T-helper 2 cell treated with Interferon-gamma antibody and Interleukin-4, amounts not matched to agents 100 ng/mL and 5 ng/mL, for 36 hours (primary cell): ENCODE measurements at places on chromosomes 12 and 14. TPM values are rescaled to one million over a fixed set of nuclear protein-coding genes. Genes with fewer than 3 reads are reported as not detected.

Gene IFI27
- total RNA-seq, result 8.5 and 13.6 TPM in 2 replicates

Gene DTX1
- total RNA-seq, result not detected in 2 replicates

Gene DLK1
- total RNA-seq, result not detected in 2 replicates

Gene ADAM20
- 0.23 and 0.41 TPM in 2 replicates for total RNA-seq

Gene NDUFA12
- total RNA-seq, result 144 and 145 TPM in 2 replicates

Gene PLD4
- 0.11 TPM in 2 replicates for total RNA-seq

Gene ERG28
- total RNA-seq, result 15.6 and 18.5 TPM in 2 replicates

Gene DPPA3
- not detected in 2 replicates for total RNA-seq

Gene FOXN4
- not detected in 2 replicates for total RNA-seq

Gene RERGL
- total RNA-seq, result not detected in 2 replicates

Gene SMCO3
- not detected in 2 replicates for total RNA-seq

Gene MYH6
- 0.05 TPM in 1 of 2 replicates, not detected in the other for total RNA-seq

Gene BBS10
- total RNA-seq, result 3.3 and 3.7 TPM in 2 replicates

Gene CLEC14A
- not detected in 2 replicates for total RNA-seq

Gene GPR68
- total RNA-seq, result 36.1 and 36.4 TPM in 2 replicates

Gene CLEC12A
- total RNA-seq, result 1.8 TPM in 2 replicates

Gene KIF5A
- total RNA-seq, result 1.3 and 1.6 TPM in 2 replicates

Gene PLXNC1
- 25.3 and 26.7 TPM in 2 replicates for total RNA-seq

Gene KLHL33
- 0.05 and 0.11 TPM in 2 replicates for total RNA-seq

Gene SPIC
- total RNA-seq, result not detected in 2 replicates

Gene KLRC4
- total RNA-seq, result not detected in 2 replicates

Gene AGAP2
- 57.1 and 59.4 TPM in 2 replicates for total RNA-seq

Gene STXBP6
- total RNA-seq, result not detected in 2 replicates

Gene FZD10
- total RNA-seq, result not detected in 2 replicates

Gene FLRT2
- total RNA-seq, result not detected in 2 replicates

Gene CCDC196
- total RNA-seq, result not detected in 2 replicates

Gene GABARAPL1
- 6.6 and 7.0 TPM in 2 replicates for total RNA-seq

Gene TAS2R13
- total RNA-seq, result 1.4 and 1.7 TPM in 2 replicates

Gene ARHGDIB
- 1,650 and 1,655 TPM in 2 replicates for total RNA-seq

Gene TTC6
- total RNA-seq, result not detected in 2 replicates

Gene TCTN2
- total RNA-seq, result 2.3 and 2.6 TPM in 2 replicates

Gene EIF2B2
- 47.6 TPM in 2 replicates for total RNA-seq

Gene GNS
- total RNA-seq, result 37.5 and 40.0 TPM in 2 replicates

Gene FAM186B
- 0.16 TPM in 1 of 2 replicates, not detected in the other for total RNA-seq

Gene SSPN
- not detected in 2 replicates for total RNA-seq

Gene HAL
- 0.41 and 0.64 TPM in 2 replicates for total RNA-seq

Gene SCN8A
- 0.64 and 0.84 TPM in 2 replicates for total RNA-seq

Gene PRPF40B
- total RNA-seq, result 10.1 and 10.8 TPM in 2 replicates

Gene RAPGEF3
- total RNA-seq, result 0.20 TPM in 2 replicates

Gene FAIM2
- 0.18 and 0.27 TPM in 2 replicates for total RNA-seq

Gene KRT75
- total RNA-seq, result not detected in 2 replicates

Gene GPR162
- total RNA-seq, result 0.18 and 0.32 TPM in 2 replicates

Gene OR4M1
- total RNA-seq, result not detected in 2 replicates

Gene OR6C2
- total RNA-seq, result not detected in 2 replicates

Gene KRT6C
- not detected in 2 replicates for total RNA-seq

Gene DLGAP5
- 63.4 and 68.1 TPM in 2 replicates for total RNA-seq

Gene PLEKHG3
- 26.3 and 26.7 TPM in 2 replicates for total RNA-seq

Gene TMEM119
- 0.30 and 0.41 TPM in 2 replicates for total RNA-seq

Gene DCD
- total RNA-seq, result not detected in 2 replicates

Gene CLEC2A
- total RNA-seq, result not detected in 2 replicates

Gene GALNT16
- total RNA-seq, result not detected in 2 replicates

Gene TMEM229B
- 18.4 and 19.4 TPM in 2 replicates for total RNA-seq

Gene POTEG
- not detected in 2 replicates for total RNA-seq

Gene SLC41A2
- 1.6 and 2.6 TPM in 2 replicates for total RNA-seq

Gene CLEC9A
- not detected in 2 replicates for total RNA-seq

Gene BCL11B
- total RNA-seq, result 79.2 and 79.6 TPM in 2 replicates
